ENCODE measurements at places on chromosomes 7 and 10.

- no peak for DNase-seq
Measured at GRCh38 chr10:59829601-59830000, 76.3 kb upstream of the MRLN start.

DNA sequence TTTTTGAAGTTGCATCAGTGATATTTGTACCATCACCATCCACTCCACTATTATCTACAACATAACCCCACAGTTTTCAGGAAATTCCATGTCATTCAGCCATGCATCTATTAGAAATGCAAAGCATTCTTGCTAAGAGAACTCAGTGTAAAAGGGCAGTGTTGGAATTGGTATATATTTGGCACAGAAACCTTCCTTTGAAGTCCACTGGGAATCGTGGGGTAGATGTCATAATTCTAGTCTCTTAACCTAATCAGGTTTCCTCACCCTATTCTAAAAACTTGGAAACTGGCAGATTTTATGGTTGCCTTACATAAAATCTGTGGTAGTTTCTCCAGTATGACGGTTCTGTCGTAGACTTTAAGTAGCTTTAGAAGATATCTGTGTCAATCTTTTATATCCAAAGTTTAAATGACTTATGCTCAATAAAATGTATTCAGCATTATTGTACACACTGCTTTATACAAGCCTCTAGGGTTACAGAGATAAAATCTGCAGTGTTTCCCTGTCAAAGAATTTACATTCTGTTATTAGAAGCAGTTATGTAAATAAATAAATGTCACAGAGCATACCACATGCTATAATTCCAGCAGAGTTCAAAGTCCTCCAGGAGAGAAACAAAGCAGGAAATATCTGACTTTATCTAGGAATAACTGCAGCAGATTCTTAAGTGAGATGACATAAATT, 704.4 kb upstream of the CELF2 start:
- DNase-seq: no peak

GRCh38 chr7:108515013-108515412, 10.9 kb downstream of the PNPLA8 start:
- DNase-seq: no peak

- DNase-seq: no peak
Measured at GRCh38 chr10:127910464-127910770, 3.5 kb downstream of the PTPRE start.

GRCh38 chr10:19906108-19906791, 90.0 kb downstream of the PLXDC2 start:
- DNase-seq: no peak

GRCh38 chr7:43560742-43561330, 22.1 kb upstream of the STK17A start:
- no peak for DNase-seq

DNA sequence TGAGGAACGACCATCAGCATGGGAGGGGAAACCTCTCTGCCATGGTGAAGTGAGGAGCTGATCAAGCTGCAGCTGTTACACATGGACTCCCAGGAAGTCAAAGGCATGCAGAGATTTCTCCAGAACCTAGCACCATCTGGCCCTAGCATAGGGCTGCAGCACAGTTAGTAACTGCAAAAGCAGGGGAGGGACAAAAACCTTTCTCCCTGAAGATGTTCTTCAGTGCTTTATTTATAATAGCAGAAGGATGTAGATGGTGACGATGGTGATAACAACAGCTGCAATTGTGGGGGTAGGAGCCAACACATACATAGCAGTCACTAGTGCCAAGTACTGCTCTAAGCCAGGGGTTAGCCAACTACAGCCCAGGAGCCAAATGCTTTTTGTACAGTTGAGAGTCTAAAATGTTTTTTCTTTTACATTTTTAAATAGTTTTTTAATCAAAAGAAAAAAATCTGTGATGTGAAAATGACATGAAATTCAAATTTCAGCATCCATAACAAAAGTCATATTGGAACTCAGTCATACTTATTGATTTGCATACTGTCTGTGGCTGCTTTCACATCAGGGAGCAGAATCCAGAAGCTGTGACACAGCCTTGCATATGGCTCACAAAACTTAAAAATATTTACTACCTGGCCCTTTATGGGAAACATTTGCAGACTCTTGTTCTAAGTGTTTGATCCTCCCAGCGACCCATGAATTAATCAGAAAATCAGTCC, 299.5 kb downstream of the ELMO1 start:
- no peak for DNase-seq

GRCh38 chr10:86049442-86049841, 317.2 kb downstream of the GRID1 start:
- no peak for DNase-seq

Measured in NCI-H1092 (cell line).